ENCODE measurements at places on chromosomes 2 and 18. TPM values are rescaled to one million over a fixed set of nuclear protein-coding genes. Genes with fewer than 3 reads are reported as not detected.

Gene ARHGAP15
- not detected for total RNA-seq

Gene FABP1
- not detected for total RNA-seq

Gene OTOS
- total RNA-seq = not detected

Gene IL18R1
- total RNA-seq = 1.0 TPM

Gene SFT2D3
- 6.9 TPM for total RNA-seq

Gene LRATD1
- 0.02 TPM for total RNA-seq

Gene FBXO11
- total RNA-seq = 32.1 TPM

Gene RIT2
- total RNA-seq = not detected

Gene SPDYA
- total RNA-seq = 0.32 TPM

Gene DUSP19
- 0.55 TPM for total RNA-seq

Gene SH3BP4
- 34.4 TPM for total RNA-seq

Gene RELCH
- total RNA-seq = 14.4 TPM

Gene ARHGAP25
- total RNA-seq = 0.19 TPM

Gene MTCL1
- total RNA-seq = 52.2 TPM

Gene OTX1
- total RNA-seq = 4.7 TPM

Gene CHRNG
- not detected for total RNA-seq

Gene WDFY1
- total RNA-seq = 44.5 TPM

Gene ITGB6
- total RNA-seq = 1.3 TPM

Gene GREB1
- 2.8 TPM for total RNA-seq

Gene FNDC4
- total RNA-seq = 5.3 TPM

Gene MC2R
- not detected for total RNA-seq

Gene SRD5A2
- 0.01 TPM for total RNA-seq

Gene PAPOLG
- 8.3 TPM for total RNA-seq

Gene LCT
- total RNA-seq = 0.03 TPM

Gene KCNIP3
- 2.4 TPM for total RNA-seq

Gene AKAIN1
- not detected for total RNA-seq

Gene SCYGR6
- total RNA-seq = not detected

Gene DAPL1
- not detected for total RNA-seq

Gene CCDC68
- total RNA-seq = 3.8 TPM

Gene CPO
- not detected for total RNA-seq

Gene POTEF
- not detected for total RNA-seq

Gene MROH2A
- total RNA-seq = not detected

Gene ANKRD62
- total RNA-seq = not detected

Measured in A549 treated with CORT108297 at 1 μM for 4 hours (cell line).